Stimulated activated CD8-positive, alpha-beta memory T cell treated with anti-CD3 and anti-CD28 coated beads, Interleukin-4, amount 100 ng/mL, for 24 hours (primary cell): ENCODE measurements at places on chromosomes 16 and 17.

DNA sequence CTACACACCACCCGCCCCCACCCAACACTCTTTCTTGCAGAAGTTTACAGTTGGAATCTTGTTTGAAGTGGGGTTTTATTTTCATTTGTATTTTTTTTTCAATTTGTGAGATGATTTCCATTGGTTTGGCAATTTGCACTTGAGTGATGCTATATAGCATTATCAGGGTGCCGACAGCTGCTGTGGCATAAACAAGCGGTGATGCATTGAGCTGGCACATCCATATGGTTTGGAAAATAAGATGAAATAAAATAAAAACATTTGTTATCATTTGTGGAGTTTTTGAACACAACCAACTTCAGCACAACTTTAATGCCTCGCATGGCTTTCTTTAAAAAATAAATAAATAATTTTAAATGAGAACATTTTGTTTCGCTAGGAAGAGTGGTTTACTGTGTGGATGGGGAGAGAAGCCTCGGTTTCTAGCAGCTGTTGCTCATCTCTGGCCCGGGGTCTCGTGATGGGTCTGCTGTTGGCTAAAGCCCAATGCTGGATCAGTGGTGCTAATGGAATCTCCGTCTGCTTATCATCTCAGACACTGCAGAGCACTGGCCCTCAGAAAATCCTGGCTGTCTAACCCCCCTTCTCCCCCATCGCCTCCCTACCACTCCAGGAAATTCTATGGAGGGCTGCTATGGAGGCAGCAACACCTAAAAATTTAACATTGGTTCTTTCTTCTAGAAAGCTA is 192.3 kb upstream of the MAF start:
- DNase-seq = no peak

- DNase-seq = no peak
These were observed 217.0 kb downstream of the CCDC182 start for GRCh38 chr17:57528058-57528451.

DNA sequence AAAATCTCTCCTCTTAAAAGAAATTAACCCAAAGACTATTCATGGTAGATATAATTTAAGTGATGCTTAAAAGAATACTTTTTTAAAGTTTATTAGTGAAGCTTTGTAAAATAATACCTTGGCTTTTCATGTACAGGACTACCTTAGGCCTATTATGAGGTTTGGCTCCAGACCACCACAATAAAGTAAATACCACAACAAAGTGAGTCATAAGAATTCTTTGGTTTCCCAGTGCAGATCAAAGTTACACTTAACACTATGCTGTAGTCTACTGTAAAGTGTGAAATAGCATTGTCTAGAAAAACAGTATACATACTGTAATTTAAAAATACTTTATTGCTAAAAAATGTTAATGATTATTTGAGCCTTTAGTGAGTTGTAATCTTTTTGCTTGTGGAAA is 31.7 kb downstream of the CLTC start:
- DNase-seq = no peak

GRCh38 chr16:17519101-17519955 is 48.6 kb upstream of the XYLT1 start:
- DNase-seq = no peak

GRCh38 chr16:47873434-47873833 is 282.4 kb downstream of the ABCC12 start:
- no peak for DNase-seq

DNA sequence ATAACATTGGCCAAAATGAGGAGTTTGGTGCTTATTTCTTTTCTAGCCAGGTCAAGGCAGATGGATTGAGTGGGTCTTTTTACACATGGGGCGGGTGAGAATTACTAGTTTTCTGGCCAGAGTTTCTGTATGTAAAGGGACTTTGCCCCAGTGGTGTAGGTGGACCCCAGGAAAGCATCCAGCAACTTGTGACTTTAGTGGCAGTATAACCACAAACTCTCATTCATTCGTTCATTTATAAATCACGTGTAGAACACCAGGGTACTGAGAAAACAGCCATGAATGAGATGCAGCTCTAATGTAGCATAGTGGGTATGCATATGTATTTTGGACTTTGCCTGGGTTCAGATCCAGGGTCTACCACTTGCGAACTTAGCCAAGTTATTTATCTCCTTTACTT is 8.1 kb downstream of the RAI1 start:
- DNase-seq = no peak

DNA sequence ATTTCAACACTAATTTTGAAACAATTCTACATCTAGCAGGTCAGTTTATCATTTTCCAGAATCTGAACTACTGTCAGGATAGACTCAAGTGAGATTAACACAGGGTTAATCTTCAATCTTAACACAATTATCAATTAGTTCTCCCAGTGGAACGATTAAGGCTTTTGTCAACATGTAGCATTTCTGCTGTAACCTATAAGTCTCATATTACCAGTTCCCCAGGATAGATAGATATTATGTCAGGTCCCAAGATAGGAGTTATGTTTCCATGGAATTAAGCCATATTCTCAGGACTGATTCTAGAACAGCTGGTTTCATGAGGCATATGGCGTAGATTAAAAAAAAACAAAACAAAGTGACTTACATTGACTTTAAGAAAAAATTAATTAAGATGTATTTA is 4.4 kb upstream of the FBF1 start:
- DNase-seq = no peak

GRCh38 chr17:2395258-2396181 is 5.3 kb downstream of the MNT start:
- DNase-seq = no peak

- no peak for DNase-seq
These were observed 1.2 kb upstream of the KRTAP3-3 start for GRCh38 chr17:40995116-40995515.
